Activated CD4-positive, alpha-beta memory T cell treated with anti-CD3 and anti-CD28 coated beads for 36 hours (primary cell): ENCODE measurements at places on chromosomes 16 and 17.
A peak's percentile ranks its signal among the peaks of the same experiment; 100 is the strongest.

DNA sequence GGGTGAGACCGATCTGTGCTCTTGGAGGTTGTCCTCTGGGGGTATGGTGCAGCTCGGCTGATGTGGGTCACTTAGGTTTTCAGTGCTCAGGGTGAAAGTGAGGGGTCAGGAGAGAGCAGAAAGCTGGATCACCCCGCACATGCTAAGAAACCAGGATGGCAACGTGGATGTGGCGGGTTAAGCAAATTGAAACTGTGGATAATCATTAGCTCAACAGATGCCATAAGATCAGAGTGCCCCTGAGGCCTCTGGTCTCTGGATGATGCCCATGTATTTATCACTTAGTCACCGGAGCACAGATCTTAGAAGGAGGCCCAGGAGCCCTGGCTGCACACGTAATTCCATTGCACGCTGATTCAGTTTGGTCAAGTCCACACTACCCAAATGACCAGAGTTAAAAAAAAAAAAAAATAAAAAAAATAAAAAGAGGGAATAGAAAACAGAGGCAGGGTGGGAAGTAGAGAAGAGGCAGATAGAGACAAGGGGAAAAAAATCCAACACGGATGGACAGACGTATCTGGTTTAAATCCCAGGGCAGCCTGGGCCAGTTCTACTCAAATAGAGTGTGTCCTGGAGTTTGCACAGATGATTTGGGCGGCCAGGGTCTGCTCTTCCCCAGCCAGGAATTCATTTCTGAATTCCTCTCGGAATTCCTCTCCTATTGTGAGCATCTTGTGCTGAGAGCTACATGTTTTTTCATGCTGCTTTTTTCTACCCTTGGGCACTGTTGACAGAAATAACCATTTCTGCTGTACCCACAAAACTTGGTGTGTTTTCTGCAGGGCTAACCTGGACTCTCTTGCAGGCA, 378.3 kb downstream of the CPPED1 start:
- DNase-seq = no peak

- no peak for DNase-seq
Measured at GRCh38 chr17:47981462-47981861, 10.5 kb downstream of the CDK5RAP3 start.

- DNase-seq = peak; percentile 85
Measured at GRCh38 chr16:85303354-85303883, 191.1 kb upstream of the CIBAR2 start.

- no peak for DNase-seq
Measured at GRCh38 chr16:2962334-2963073, 1.6 kb upstream of the KREMEN2 start.

DNA sequence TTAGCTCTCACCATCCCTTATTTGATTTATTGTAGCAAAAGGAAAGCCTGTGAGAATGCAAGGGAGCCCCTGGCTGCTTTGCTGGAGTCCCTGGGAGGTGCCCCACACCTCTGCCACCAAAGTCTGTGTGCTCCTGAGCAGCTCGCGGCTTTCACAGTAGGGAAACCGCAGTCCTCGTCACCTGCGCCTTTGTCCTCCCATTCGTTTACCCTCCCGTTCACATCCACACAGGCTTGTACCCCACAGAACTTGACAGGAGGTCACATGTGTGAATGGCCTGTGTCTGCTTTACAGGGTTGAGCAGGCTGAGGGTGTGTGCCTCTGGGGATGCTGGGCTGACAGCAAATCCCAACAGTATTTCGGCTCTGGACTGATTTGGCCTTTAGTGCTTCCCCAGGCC, 152.5 kb downstream of the LGALS9B start:
- no peak for DNase-seq

GRCh38 chr17:77951123-77951522, 7.4 kb upstream of the TNRC6C start:
- no peak for DNase-seq

DNA sequence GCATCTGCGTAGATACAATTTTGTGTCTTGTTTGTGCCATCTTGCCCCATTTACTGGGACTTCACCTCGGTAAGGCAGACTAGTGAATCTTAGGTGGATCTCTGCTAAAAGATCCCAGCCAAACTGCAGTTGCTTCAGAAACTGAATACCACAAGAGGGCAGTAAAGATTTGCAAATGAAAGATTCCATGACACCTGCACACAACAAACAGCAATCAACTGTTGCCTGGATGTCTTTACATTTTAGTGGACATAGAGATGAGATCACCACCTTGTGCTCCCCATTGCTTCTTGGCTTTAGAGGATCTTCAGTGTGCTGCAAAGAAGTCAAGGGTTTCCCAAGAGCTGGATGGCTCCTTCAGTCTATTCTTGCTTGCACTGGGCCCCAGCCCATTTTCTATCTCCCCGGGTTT, 119.2 kb upstream of the CACNG5 start:
- no peak for DNase-seq

- DNase-seq = no peak
Measured at GRCh38 chr16:82699711-82700495, 73.1 kb downstream of the CDH13 start.

DNA sequence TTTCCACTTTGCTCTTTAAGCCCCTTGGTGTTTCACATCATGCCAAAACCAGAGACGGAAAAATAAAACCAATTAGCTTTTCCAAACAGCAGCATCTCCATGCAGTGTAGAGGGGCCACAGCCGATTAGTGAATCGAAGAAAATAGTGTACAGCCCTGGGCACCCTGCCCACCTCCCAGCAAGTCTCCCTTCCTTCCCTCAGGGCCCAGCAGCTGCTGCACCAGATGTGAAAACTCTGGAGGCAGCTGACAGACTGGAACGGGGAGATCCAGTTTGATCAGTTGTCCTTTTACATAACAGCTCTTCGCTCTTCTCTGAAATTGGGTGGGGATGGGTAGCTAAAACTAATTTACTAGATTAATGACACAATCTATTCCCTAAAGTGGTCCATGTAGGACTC, 19.3 kb downstream of the TMEM11 start:
- no peak for DNase-seq

GRCh38 chr17:4033751-4034251, 69.6 kb upstream of the ATP2A3 start:
- DNase-seq = no peak

GRCh38 chr16:89048871-89049422, 44.7 kb upstream of the ACSF3 start:
- no peak for DNase-seq

- DNase-seq = no peak
Measured at GRCh38 chr16:80029761-80030481, 429.4 kb upstream of the MAF start.

- no peak for DNase-seq
Measured at GRCh38 chr17:33751702-33752065, 458.6 kb upstream of the ASIC2 start.

- DNase-seq = no peak
Measured at GRCh38 chr16:12737563-12737962, 66.1 kb downstream of the CPPED1 start.

- peak; percentile 24 for DNase-seq
Measured at GRCh38 chr16:84308120-84308519, 13.4 kb downstream of the WFDC1 start.

DNA sequence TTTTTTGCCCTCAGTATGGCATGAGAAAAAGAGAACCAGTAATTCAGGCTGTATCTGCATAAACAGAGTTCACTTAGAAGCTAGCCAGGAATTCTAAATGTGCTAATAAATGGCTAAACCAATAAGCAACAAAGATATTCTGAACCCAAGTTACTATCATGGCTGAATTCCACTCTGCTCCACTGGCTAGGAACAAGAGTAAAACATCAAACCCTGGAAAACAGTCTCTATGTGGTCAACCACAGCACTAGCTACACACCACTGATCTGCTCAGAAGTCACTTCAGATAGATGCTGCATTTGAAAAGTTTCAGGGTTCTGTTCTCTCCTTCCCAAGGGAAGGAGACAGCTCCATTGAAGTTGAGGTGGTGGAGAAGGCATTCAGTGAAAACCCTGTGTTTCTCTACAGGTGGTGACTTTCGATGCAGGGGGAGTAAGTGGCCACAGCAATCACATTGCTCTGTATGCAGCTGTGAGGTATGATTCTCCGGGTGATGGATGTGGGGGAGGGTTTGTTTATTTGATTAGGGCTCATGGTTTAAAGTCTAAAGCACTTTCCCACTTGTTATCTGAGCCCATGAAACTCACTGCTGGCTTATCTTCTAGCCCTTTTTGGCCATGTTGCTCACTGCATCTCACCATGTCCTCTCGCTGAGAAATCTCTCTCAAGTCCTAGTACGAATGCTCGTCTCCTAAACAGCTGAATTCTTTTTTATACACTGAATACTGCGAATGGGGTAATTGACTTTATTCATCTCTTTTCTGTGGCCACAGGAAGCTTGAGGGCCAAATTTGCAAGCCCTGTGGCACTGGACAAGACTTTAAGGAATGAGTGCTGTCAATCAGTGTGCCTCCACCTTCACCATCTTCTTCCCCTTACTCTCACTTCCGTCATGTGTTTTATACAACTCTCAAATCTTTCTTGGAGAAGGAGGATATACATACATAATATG, 39.9 kb downstream of the CENPV start:
- DNase-seq = no peak

GRCh38 chr16:83306961-83307593, 500.7 kb upstream of the HSBP1 start:
- DNase-seq = no peak

- DNase-seq = no peak
Measured at GRCh38 chr16:89315271-89315670, 97.8 kb downstream of the ZNF778 start.

DNA sequence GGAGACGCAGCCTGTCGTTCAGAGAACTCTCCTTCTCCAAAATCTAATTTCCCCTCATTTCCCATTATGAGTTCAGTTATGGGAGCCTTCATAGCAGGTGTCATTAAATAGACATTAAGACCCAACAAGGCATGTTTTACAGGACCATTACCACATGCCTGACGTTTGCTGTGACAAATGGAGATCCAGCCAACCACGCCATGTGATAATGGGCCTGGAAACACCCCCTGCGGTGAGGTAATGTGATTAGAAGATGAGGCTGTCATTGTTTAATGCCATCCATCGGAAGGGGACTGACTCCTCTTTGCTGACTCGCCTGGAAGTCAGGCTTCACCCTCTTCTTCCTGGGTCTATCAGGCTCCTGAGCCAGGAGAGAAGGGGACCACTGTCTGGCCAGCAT, 76.9 kb downstream of the WSCD1 start:
- no peak for DNase-seq

GRCh38 chr17:4324463-4324862, 42.0 kb downstream of the UBE2G1 start:
- no peak for DNase-seq

DNA sequence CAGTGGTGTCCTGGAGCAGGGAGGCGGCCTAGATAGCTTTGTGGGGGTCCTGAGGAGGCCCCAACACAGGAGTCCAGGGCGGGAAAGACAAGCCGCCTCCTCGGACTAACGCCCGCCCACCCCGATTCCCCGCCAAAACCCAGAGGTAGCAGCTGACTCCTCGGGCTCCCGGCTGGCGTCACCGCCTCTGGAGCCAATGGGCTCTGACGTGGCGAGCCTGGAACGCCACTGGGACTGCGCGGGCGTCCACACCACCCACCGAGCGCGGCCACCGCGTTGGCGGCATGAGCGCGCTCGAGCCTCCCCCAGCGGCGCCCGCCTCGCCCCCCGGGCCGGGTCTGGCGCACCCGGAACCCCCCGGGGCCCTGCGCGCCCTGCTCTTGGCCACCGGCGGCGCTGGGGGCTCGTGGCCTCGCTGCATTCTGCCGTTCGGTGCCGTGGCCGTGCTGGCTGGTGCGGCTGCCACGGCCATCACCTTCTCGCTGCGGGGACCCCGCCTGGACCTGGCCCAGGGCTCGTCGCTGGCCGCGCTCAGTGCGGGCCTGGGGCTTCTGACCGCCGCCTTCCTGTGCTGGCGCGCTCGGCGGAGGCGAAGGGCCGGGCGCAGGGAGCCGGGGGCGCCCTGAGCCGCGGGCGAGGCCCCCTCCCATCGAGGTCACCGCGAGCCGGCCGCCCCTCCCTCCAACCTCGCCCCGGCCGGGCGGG, 3.4 kb upstream of the NTN3 start:
- peak; percentile 50 for DNase-seq

GRCh38 chr16:31355431-31356100, 590 bp downstream of the ITGAX start:
- no peak for DNase-seq

- DNase-seq = no peak
Measured at GRCh38 chr16:87602001-87602775, at the start of gene JPH3. Gene JPH3, plus strand, starts transcription at chr16:87602508. Its CDS starts 639 bp downstream, at chr16:87603147.

DNA sequence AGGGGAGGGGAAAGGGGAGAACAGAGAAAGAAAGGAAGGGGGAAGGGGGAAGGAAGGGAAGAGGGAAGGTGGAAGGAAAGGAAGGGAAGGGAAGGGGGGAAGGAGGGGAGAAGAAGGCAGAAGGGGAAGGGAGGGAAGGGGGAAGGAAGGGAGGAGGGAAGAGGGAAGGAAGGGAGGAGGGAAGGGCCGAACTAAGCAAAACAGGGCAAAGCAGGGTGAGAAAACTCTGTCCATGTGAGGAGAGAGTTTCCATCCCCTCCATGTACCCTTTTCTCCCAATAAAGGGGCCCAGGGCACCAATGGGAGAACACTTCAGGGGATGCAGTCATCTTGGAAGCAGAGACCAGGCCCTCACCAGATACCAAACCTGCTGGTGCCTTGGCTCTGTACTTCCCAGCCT, 256.8 kb upstream of the CDH5 start:
- DNase-seq = no peak

DNA sequence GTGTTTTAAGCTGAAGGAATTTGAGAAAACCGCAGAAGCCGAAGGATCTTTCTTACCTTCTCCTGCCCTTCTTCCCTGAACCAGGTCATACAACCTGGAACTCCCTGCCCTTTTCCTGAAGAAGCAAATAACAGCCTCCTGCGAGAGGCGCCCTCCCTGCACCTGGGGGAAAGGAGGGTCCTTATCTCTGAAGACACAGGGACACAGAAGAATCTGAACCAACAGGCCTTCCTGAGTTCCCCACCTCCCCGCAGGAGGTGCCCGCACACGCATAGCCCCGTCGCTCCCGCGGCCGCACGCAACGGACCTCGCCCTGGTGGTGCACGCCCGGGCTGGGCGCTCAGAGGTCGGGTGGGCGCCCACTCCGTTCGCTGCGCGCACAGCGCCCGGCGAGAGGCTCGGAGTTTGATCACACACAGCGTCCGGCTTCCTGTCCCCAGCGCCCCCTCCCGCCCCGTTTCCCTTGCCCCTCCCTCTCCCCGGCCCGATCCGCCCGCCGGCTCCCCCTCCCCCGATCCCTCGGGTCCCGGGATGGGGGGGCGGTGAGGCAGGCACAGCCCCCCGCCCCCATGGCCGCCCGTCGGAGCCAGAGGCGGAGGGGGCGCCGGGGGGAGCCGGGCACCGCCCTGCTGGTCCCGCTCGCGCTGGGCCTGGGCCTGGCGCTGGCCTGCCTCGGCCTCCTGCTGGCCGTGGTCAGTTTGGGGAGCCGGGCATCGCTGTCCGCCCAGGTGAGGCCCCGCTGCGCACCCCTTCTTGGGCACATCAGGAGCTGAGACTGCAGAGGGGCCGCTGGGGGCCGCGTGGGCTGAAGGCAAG, at the start of gene TNFSF12:
TNFSF12 (plus strand) TSS at position 474 of the 816 bp plus-strand sequence; CDS start at position 570, 96 bp downstream.
- DNase-seq = peak; percentile 76
